SW 1271 (cell line): ENCODE measurements at places on chromosomes 1 and 21.

GRCh38 chr1:19450811-19451515 lies 34.4 kb downstream of the CAPZB start:
- DNase-seq, result peak; percentile 71

DNA sequence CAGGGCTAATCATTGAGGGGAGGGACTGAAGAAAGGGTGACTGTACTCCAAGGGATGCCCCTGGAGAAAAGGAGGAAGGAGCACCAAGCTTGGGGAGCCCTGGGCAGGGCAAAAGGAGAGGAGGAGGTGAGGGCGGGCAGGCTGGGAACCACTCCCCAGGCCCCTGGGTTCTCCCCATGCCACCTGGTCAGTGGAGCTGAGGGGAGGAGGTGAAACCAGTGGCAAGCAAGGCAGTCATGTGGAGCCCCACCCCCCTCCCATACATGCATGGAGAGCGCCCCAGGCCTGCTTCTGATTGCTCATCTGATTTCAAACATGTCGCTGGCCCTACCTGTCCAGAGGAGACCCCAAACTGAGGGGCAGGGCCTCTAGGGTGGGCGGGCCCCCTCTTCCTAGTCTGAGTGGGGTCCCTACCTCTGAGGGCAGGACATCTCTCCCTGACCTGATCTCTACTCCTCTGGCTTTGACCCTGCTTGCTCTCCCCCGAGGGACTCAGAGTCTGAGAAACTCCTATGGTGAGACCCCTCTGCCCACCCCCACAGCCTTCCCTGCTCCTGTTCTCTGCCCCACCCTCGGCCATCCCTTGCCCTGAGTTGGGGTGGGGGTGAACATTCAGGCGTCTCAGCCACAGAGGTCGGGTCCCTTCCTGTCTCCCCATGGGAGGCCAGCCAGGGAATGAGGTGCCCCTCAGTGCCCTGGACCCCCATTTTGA lies 18.6 kb downstream of the INSRR start:
- DNase-seq, result no peak

- DNase-seq, result no peak
These were observed 876.5 kb upstream of the B3GALT2 start for GRCh38 chr1:194062962-194063361.

GRCh38 chr1:4937876-4938534 lies 283.6 kb downstream of the AJAP1 start:
- no peak for DNase-seq

DNA sequence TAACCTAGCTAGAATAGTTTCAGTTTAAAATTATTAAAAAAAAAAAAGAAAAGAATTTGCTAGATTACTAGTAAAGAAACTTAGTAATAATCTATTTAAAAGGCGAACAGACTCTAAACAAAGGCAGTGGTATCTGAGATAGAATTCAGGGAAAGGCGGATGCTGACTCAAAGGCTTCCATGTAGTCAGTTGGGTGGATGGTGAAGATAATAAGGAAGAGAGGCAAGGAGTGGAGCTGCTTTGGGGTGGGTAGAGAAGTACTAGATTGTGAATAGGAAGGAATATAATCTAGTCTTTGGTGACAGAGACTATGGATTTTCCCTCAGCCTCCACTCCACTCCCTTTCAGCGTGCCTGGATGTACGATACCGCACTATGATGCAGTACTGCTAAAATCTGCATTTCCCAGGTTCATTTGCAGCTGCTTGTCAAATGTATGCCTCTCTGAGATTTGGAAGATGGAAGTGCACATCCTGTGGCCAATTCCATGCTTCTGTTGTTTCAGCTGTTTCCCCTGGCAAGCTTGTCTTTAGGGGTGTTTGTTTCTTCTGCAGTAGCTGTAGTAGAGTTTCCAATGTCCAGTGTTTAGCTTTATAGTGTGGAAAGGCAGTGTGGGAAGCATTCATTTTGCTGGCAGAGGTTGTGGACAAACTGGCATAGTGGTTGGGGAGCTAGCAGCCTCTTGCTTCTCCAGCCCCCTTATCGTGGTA lies 184.6 kb upstream of the NRIP1 start:
- no peak for DNase-seq

DNA sequence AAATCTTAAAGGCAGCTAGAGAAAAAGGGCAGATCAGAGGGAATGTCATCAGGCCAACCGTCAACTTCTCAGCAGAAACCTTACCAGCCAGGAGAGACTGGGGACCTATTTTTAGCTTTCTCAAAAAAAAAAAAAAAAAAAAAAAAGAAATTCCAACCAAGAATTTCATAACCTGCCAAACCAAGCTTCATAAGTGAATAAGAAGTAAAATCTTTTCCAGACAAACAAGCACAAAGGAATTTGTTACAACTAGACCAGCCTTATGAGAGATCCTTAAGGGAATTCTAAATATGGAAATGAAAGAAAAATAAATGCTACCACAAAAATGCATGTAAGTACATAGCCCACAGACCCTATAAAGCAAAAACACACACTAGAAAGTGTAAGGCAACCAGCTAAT lies 267.7 kb downstream of the AKT3 start:
- DNase-seq, result no peak

DNA sequence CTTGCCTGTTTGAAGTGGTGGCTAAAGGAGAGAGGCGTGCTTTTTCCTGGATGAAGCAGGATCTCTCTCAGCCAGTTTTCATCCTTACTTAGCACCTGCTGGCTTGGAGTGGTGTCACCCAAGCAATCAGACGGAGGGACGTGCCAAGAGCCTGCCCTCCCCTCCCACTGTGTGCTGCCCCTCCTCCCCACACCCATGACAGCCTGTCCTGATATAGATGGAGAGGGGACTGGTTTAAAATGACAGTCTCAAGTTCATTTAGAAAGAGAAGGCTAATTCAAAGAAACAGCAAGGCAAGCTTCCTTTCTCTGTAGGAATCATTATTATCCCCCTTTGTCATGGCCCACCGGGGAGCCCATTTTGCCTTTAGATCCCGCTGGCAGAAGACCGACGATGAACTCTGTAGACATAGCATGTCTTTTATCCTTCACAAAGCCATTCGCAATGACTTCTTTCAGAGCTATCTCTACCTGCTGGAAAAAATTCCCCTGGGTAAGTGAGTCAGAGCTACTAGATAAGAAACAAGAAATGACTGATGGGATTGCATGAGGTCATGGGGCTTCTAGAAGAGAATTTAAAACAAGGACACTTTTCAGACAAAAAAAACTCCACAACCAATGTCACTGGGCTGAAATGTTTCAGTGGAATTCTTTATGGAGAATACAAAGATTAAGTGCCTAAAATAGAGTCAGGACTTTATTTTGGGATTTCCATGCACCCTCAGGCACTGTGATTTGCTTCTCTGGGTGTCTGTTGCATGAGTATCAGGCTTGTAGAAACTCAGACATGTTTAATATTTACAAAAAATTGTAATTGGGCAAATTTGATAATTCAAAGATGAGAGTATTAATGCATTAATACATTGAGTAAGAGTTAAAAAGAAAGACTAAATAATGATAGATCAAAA lies at the start of gene NTMT2:
Gene NTMT2 (plus strand): TSS at position 190 of the 907 bp plus-strand sequence. CDS start 149 bp downstream, at position 339.
- DNase-seq, result no peak

DNA sequence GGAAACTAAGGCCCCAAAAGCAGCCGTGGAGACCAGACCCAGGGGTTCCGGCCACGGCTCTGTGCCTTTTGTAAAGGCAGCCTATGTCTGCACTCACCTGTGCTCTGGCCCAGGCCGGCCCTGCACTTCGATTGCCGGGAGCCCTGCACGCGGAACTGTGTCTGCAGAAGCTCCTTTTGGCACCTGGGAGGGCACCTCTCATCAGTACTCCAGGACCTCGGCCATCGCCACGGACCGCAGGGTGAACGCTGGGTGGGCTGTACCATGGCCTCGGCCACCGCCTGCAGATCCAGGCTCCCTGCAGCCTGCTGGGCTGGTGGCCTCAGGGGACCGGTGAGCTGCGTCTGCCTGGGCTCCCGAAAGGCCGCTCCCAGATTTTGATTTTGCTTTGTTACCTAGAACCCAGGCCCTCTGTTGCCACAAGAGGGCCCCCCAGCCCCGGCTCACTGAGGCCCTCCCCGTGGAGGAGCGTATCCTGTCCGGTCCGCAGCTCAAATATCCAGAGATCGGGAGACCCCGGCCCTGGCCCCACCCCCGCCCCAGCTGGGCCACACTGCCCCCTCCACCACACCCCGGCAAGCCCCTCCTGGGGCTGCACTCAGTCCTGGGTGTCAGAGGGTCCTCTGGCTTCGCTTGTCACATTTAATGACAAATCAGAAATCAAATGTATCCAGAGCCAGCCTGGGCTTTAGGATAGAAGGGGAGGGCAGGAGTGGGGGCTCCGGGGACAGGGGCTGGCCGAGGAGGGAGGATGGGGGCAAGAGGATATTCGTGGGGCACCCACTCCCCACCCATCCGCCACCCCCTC lies 60.2 kb upstream of the PDE9A start:
- peak; percentile 5 for DNase-seq

DNA sequence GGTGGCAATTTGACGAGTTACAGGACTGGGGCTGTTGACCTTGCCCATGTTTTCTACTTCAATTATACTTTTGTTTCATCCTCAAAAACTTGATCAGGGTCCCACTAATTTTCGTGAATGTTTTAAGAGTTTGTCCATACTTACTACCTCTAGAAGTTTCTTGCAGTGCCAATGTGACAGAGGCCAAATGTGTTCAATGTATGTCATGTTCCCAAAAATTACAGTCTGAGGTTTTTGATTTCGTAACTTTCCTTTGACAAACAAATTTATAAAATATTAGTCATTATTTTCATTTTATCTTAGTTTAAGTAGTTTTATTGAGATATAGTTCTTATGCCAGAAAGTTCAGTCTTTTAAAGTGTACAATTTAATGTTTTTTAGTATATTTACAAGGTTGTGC lies 15.3 kb downstream of the VPS13D start:
- no peak for DNase-seq

DNA sequence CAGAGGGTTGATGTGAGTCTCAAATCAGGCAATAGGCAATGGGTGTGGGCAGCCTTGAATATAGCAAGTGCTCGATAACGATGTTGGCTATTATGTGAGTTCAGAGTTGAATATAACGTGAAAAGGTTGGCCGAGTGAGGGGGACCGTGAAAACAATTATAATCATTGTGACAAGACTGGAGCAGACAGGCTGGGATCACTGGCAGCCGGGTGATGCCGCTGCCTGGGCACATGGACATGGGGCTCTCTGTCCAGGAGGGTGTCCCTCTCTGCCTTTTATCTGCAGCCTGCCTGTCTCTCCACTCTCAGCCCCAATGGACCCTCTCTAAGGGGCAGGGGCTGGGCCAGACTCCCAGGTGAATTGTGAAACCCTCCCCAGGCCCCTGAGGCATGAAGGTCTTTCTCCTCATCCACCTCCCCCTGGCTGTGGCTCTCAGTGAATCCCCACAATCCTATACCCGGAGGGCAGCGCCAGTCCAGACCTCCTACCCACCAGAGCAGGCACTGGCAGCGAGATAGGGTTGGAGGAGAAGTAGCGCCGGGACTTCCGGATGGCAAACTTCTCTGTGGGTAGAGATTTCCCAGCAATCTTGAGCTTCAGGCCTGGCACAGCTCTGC lies 36.4 kb downstream of the TTC39A start:
- DNase-seq, result no peak

DNA sequence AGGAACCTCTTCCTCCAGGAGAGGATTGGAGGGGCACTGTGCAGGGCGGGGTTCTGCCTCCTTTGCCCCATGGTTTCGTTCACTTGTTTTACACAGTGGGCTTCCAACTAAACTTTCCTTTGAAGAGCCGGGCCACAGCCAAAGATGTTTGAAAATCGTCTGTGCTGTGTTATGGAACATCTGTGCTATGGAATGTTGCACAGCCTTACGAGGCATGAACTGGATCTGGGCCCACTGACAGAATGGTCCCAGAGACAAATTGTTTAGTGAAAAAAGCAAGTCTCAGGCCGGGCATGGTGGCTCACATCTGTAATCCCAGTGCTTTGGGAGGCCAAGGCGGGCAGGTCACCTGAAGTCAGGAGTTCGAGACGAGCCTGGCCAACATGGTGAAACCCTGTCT lies 12.6 kb upstream of the MEF2D start:
- no peak for DNase-seq

DNA sequence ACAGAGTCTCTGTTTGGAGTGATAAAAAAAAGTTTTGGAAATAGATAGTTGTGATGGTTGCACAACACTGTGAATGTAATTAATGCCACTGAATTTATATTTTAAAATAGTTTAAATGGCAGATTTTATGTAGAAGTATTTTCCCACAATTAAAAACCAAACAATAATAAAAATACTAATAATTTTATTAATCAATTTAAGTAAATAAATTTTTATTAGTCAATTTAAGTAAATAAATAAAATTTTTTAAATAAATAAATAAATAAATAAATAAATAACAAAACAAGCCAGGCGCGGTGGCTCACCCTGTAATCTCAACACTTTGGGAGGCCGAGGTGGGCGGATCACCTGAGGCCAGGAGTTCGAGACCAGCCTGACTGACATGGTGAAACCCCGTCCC lies 4.9 kb upstream of the KDF1 start:
- no peak for DNase-seq

DNA sequence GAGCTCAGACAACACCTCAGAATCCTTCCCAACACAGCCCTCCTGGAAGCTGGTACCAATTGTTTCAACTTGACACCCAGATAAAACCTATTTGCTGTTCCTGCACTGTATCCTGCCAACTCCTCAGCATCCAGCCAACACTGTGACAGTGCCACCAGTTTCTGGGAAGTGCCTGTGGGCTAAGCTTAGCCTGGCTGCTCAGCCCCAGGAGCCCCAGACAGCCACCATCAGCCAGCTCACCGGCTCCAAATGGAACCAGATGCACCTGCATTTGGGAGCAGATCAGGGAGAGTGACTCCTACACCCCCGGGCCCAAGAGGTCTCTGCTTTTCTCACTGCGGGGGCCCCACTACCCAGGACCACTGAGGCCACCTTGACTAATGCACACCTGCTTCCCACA lies 24.9 kb downstream of the KCNN3 start:
- no peak for DNase-seq

DNA sequence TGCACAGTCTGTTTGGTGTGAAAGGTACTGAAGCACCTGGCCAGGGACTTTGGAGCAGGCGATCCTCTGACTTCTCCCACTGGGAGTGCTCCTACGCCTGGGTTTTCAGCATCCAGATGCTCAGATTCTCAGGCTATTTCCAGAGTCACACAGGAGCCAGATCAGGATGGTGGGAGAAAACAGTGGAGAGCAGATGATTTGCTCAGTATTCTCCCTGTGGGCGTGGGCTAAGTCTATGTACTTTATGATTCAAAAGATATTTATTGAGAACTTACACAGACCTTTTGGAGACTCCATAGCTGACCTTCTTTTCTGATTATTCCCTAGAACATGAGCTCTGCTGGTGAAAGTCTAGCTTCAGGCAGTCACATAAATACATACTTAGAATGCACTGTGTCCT lies 134.6 kb downstream of the TENT5C start:
- no peak for DNase-seq

GRCh38 chr1:172588296-172589291 lies 55.6 kb downstream of the SUCO start:
- peak; percentile 21 for DNase-seq

DNA sequence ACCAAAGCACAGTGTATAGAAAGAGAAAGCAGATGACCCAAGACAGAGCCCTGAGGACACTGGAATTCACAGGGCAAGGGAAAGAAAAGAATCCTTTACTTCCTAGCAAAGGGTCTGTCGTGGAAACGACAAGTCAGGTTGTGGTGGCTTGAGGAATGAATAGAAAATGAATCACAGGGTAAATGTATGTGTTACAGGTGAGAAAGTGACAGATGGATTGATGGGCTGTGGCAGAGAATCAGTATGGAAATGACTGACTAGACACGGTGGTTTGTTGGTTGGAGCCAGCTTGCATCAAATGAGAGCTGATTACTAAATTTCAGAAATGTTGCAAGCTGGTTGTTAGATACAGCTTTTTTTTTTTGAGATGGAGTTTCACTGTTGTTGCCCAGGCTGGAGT lies 46.9 kb downstream of the PTP4A2 start:
- no peak for DNase-seq

- DNase-seq, result no peak
These were observed 30.6 kb downstream of the EPS15 start for GRCh38 chr1:51488372-51489050.

GRCh38 chr1:219490566-219490965 lies 122.3 kb downstream of the ZC3H11B start:
- DNase-seq, result no peak
